ENCODE measurements at places on chromosomes 13 and 19.

DNA sequence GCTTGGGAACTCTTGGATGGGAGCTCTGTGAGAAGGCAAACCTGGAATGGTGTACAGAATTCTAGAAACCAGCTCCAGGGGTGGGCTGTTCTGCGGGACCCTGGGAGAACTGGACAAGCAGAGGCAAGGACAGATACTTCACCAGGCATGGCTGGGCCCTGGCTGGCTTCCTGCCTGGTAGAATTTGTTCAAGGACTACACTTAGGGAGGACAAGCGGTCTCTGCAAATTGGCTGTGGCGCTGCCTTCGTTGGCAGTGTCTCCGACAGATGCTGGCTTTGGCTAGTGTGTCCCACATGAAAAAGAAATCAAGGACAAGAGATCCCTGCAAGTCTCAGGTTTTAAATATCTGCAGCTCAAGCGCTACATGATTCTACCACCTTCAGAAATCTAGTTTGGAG, 12.4 kb downstream of the CEBPG start:
- DNase-seq, result no peak

- no peak for DNase-seq
Measured at GRCh38 chr13:90477216-90477615, 870.3 kb upstream of the MIR17HG start.

DNA sequence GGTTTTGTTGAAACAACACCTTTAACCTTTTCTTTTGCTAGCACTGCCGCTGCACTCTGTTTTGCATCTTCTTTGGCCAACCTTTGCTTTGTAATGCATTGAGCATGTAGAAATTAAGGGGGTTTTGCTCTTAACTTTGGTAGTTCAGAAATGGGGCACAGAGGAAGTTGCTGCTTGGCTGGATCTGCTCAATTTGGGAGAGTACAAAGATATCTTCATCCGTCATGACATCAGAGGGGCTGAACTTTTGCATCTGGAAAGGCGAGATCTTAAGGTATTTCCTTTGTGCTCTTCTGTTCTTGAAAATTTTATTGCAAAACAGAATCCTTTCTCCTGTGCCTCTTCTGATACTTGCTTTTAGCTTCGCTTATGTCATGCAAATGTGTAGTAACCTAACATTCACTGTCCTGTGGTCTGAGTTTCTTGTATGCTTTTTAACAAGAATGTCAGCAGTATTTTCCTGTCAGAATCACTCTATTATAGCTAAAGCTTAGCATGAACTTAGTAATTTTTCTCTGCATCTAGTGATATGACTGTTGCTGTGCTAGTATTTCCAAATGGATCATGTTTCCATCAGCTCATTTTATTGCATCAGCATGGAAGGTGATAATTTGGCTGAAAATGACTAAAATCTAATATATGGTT, 50.7 kb upstream of the AKAP11 start:
- no peak for DNase-seq

GRCh38 chr13:46303742-46304385, 83.2 kb downstream of the RUBCNL start:
- no peak for DNase-seq

DNA sequence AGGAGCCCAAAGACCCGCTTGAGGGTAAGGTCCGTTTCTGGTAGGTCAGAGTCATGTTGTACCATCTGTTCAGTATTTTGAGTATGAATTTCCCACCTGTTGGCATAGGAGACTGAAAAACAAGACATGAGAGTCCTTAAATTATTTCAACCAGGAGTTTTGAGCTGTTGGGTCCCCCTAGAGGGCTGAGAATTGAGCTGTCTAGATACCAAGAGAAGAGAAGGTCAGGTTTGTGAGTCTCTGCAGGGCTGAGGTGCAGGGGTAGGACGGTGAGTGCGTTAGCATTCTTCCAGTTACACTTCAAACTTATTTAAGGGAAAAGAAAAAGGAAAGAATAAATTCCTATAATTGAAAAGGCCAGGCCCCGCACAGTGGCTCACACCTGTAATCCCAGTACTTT, 5.0 kb downstream of the CBLC start:
- no peak for DNase-seq

Measured in CD4-positive, alpha-beta T cell treated with Interleukin-15 for 4 hours (primary cell).